Right lobe of liver (tissue), 6 donors: ENCODE measurements at places on chromosomes 11 and 22.
A peak's percentile ranks its signal among the peaks of the same experiment; 100 is the strongest.

GRCh38 chr11:15710580-15711275 is 596.0 kb downstream of the INSC start:
- no peaks in the 10 kb centered on the region for H3K36me3 ChIP-seq
- H3K4me3 ChIP-seq = no peak overlapping the region
- no peak for DNase-seq
- no peaks in the 10 kb centered on the region for H3K27me3 ChIP-seq

DNA sequence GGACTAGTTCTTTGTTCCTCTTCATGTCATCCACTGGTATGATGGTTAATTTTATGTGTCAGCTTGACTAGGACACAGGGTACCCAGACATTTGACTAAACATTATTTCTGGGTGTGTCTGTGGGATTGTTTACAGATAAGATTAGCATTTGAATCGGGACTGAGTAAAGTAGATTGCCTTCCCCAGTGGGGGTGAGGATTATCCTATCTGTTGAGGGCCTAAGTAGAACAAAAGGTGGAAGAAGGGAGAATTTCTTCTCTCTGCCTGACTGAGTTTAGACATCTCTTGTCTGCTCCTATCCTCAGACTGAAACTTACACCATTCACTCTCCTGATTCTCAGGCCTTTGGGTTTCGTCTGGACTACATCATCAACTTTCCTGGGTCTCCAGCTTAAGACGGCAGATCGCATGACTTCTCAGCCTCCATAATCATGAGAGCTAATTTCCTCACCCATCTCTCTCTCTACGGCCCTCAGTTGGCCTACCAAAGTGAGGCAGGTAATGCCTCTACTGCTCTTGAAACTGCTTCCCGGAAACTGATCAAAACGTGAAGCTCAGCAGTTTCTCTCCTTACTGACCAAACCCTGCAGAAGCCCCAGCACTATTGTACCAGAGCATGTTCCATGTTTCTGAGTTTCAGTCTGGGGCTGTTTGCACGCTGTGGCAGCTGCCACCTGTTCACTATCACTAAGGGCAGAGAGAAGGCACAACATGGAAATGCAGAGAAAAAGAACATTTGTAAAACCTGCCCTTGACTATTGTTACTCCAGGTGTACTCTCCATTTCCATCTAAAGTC is 95.4 kb downstream of the NXPE2 start:
- no peaks in the 10 kb centered on the region for H3K36me3 ChIP-seq
- no peaks in the 10 kb centered on the region for H3K27me3 ChIP-seq
- no peak overlapping the region for H3K27ac ChIP-seq
- H3K4me3 ChIP-seq = no peak overlapping the region
- no peaks in the 10 kb centered on the region for H3K4me1 ChIP-seq

DNA sequence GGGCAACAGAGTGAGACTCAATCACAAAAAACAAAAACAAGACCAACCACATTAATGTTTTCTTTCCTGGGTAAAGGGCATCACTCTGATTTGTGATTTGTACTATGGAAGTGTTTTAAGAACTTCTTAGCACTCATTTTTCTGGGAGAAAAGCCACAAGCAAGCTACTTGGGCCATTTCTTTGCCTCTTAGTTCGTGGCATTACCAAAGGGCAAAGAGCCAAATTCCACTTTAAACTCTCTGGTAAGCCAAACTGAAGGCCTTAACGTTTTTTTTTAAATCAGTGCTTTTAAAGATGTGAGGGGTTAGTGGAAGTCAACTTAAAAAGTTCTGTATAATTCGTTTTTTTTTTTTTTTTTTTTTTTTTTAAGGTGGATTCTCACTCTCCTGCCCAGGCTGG is 36.9 kb downstream of the CAT start:
- no peaks in the 10 kb centered on the region for H3K27me3 ChIP-seq
- H3K27ac ChIP-seq = no peak overlapping the region
- no peak overlapping the region for H3K4me3 ChIP-seq
- H3K4me1 ChIP-seq = peaks cover 33% of the 10 kb centered on the region
- H3K36me3 ChIP-seq = peaks cover 14% of the 10 kb centered on the region

GRCh38 chr11:32072872-32073643 is 17.8 kb upstream of the RCN1 start:
- DNase-seq = no peak
- no peak overlapping the region for H3K4me3 ChIP-seq
- no peak overlapping the region for H3K27ac ChIP-seq
- no peaks in the 10 kb centered on the region for H3K27me3 ChIP-seq
- no peaks in the 10 kb centered on the region for H3K4me1 ChIP-seq
- H3K36me3 ChIP-seq = no peaks in the 10 kb centered on the region

GRCh38 chr11:16985297-16985696 is 28.9 kb downstream of the PLEKHA7 start:
- peak; percentile 82 for DNase-seq
- no peak overlapping the region for H3K4me3 ChIP-seq
- no peak overlapping the region for H3K27ac ChIP-seq
- H3K27me3 ChIP-seq = no peaks in the 10 kb centered on the region

GRCh38 chr11:64770120-64770519 is 8.2 kb downstream of the SF1 start:
- H3K27me3 ChIP-seq = no peaks in the 10 kb centered on the region
- DNase-seq = peak; percentile 7
- no peak overlapping the region for H3K27ac ChIP-seq

DNA sequence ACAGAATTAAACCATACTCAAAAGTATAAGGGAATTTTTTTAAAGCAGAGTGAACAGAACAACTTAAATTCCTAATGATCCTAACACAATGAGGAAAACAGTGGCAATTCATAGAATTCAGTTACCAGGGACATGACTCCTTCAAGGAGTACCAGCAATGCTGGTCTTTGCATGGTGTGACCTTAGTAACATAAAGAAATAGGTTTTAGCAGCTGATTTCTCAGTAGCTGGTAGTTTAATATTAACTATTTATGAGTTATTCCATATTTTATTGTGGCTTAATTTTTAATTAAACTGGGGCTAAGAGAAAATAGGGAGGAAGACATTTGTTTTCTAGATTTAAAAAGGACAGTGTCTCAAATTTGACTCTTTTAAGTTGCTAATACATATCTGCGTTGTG is 30.9 kb downstream of the CHKA start:
- no peak for DNase-seq
- no peaks in the 10 kb centered on the region for H3K4me1 ChIP-seq
- no peaks in the 10 kb centered on the region for H3K27me3 ChIP-seq
- peak overlapping the region; percentile 21 for H3K27ac ChIP-seq
- H3K4me3 ChIP-seq = no peak overlapping the region
- H3K36me3 ChIP-seq = no peaks in the 10 kb centered on the region

GRCh38 chr11:74019104-74019738 is 10.3 kb upstream of the UCP3 start:
- H3K27me3 ChIP-seq = no peaks in the 10 kb centered on the region
- no peak overlapping the region for H3K4me3 ChIP-seq
- peak; percentile 37 for DNase-seq
- peaks cover 23% of the 10 kb centered on the region for H3K4me1 ChIP-seq

- DNase-seq = no peak
- no peak overlapping the region for H3K4me3 ChIP-seq
- H3K36me3 ChIP-seq = no peaks in the 10 kb centered on the region
- no peak overlapping the region for H3K27ac ChIP-seq
- no peaks in the 10 kb centered on the region for H3K4me1 ChIP-seq
These were observed 217.9 kb downstream of the TMEM135 start for GRCh38 chr11:87255589-87255988.

- H3K4me3 ChIP-seq = no peak overlapping the region
- DNase-seq = no peak
- H3K27me3 ChIP-seq = no peaks in the 10 kb centered on the region
- no peak overlapping the region for H3K27ac ChIP-seq
- no peaks in the 10 kb centered on the region for H3K36me3 ChIP-seq
These were observed 85.0 kb upstream of the EIF3D start for GRCh38 chr22:36613958-36614357.

- peak overlapping the region; percentile 71 for H3K27ac ChIP-seq
- peak overlapping the region; percentile 16 for H3K4me3 ChIP-seq
- no peak for DNase-seq
- no peaks in the 10 kb centered on the region for H3K36me3 ChIP-seq
- no peaks in the 10 kb centered on the region for H3K4me1 ChIP-seq
These were observed 79.7 kb downstream of the C22orf31 start for GRCh38 chr22:28981818-28982499.

DNA sequence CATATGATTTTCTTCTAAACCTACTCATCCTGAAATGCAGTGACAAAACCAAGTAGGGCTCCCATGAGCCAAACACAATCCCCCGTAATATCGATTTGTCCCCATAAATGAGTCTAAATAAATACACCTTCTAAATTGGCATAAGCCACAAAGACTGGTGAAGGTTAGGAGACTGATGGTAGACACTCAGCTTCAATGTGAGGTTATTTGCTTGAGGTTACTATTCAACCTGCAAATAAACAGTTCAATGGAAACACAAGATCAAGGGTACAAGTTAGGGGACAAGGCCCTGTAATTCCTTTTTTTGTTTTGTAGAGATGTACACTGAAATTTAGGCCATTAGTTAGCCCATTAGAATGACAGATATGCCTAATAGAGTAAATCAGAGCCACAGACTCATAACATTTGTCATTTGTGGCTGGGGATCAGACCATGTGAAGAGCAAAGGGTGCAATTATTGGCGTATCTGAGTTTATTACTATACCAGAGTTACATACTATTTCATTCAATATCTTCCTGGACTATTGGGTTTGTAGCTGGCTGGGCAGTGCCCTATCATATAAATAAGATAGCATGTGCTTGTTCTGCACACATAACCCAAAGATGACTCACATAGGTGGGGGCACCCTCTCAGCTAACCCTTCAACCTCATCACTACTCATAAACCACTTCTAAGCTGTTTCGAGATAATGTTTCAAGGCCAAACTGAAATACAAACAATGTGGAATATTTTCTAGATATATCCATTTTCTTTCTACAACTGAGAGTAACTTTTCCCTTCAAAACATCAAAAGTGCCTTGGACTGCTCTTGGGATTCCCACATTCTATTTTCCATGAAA is 695.3 kb downstream of the KCNA4 start:
- H3K27me3 ChIP-seq = no peaks in the 10 kb centered on the region
- DNase-seq = no peak
- no peak overlapping the region for H3K4me3 ChIP-seq
- no peaks in the 10 kb centered on the region for H3K36me3 ChIP-seq

DNA sequence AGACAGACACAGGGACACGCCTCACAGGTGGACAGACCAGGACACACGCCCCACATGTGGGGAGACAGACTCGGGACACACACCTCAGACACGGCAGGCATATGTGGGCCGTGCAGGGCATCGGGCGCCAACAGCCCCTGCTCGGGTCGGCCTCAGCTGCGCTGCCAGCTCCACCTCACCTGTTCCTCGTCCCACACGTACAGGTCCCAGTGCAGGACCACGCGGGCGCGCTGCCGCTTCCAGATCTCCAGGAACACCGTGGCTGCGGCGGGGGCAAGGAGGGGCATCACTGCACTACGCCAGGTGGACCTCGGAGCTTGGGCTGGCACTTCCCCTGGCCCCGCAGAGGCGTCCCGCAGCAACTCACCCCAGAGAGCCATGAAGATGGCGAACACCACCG is 12.4 kb downstream of the ANO9 start:
- no peak overlapping the region for H3K27ac ChIP-seq
- no peaks in the 10 kb centered on the region for H3K27me3 ChIP-seq
- H3K36me3 ChIP-seq = no peaks in the 10 kb centered on the region
- H3K4me3 ChIP-seq = no peak overlapping the region
- DNase-seq = no peak

- no peak overlapping the region for H3K4me3 ChIP-seq
- no peak for DNase-seq
- no peaks in the 10 kb centered on the region for H3K4me1 ChIP-seq
- no peaks in the 10 kb centered on the region for H3K36me3 ChIP-seq
- H3K27me3 ChIP-seq = no peaks in the 10 kb centered on the region
These were observed 22.1 kb upstream of the CTR9 start for GRCh38 chr11:10728789-10729472.

GRCh38 chr11:27002838-27003237 is 8.9 kb downstream of the FIBIN start:
- H3K27me3 ChIP-seq = no peaks in the 10 kb centered on the region
- H3K4me3 ChIP-seq = no peak overlapping the region
- DNase-seq = no peak
- no peak overlapping the region for H3K27ac ChIP-seq
